ENCODE measurements at places on chromosomes 3 and 15. TPM values are rescaled to one million over a fixed set of nuclear protein-coding genes. Genes with fewer than 3 reads are reported as not detected.

AADACL2 gene
- total RNA-seq: not detected

CLDN18 gene
- not detected for total RNA-seq

MEX3B gene
- 13.1 TPM for total RNA-seq

GREM1 gene
- 0.98 TPM for total RNA-seq

SERINC4 gene
- total RNA-seq: not detected

GPR62 gene
- total RNA-seq: under 0.01 TPM

CEMIP gene
- 0.19 TPM for total RNA-seq

THBS1 gene
- total RNA-seq: 11,178 TPM

MYRIP gene
- total RNA-seq: 17.2 TPM

RTP3 gene
- total RNA-seq: not detected

MEIS2 gene
- 10.1 TPM for total RNA-seq

IGSF10 gene
- not detected for total RNA-seq

TMOD2 gene
- total RNA-seq: 10.5 TPM

P4HTM gene
- 9.9 TPM for total RNA-seq

ANKRD34C gene
- not detected for total RNA-seq

ERICH6 gene
- not detected for total RNA-seq

PLA2G4D gene
- not detected for total RNA-seq

ATP13A5 gene
- not detected for total RNA-seq

TERC gene
- 245 TPM for total RNA-seq

CADPS gene
- not detected for total RNA-seq

TRMT10C gene
- 34.1 TPM for total RNA-seq

THPO gene
- not detected for total RNA-seq

Measured in vein endothelial cell (primary cell).